Epithelial cell of proximal tubule (primary cell): ENCODE measurements at places on chromosomes 7 and 10.

DNA sequence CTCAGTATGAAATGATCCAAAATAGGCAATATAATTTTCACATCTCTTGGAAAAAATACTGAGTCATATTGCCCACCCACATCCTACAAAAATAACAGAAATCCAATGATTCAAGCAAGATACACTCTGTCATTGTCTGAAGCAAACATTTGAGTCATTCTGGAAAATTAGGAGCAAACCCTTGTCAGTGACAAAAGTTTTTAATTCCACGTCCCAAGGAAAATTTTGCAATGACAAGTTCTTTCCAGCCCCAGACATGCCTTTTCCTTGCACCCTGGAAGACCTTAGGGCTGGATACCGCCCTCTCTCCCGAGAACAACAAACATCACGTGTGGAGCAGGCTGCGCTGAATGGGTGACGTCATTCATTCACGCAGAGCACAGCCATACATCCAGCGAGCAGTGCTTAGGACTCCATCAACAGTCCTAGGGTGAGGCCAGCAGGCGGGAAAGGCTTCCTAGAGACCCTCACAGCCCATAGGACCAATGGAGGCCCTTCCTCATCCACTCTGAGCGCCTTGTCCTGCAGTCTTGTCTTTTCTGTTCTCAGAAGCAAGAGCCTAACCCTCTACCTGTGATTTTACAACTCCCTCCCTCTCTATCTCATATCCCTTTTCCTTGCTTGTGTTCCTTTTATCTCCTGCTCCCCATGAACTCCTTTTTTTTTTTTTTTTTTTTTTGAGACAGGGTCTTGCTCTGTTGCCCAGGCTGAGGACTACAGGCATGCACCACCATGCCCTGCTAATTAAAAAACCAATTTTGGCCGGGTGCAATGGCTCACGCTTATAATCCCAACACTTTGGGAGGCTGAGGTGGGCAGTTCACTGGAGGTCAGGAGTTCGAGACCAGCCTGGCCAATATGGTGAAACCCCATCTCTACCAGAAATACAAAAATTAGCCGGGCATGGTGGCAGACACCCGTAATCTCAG, 23.5 kb upstream of the KDM7A start:
- no peak for DNase-seq

DNA sequence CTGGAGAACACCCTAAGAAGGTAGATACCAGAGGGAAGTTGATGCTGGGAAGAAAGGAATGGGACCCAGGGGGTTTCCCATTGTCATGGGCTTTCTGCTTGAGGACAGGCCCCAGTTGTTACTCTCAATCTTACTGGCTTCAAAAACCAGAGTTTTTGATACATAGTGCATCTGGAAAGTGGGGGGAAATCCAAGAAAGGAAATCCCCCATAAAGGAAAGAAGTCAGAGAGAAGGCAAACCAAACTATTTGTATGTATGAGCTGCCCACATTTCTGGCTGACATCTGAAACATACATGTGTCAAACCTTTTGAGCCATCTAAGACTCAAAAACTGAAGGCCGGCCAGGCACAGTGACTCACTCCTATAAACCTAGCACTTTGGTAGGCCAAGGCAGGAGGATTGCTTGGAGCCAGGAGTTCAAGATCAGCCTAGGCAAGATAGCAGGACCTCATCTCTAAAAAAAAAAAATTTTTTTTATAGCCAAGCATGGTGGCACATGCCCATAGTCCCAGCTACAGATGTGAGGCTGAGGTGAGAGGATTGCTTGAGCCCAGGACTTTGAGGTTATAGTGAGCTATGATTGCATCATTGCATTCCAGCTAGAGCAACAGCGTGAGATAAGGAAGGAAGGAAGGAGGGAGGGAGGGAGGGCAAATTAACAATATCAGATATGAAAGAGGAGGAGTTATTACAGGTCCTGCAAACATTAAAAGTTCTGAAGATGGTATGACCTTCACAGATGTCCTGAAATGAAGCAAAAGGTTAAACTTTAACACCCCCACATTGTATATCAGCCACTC, 6.7 kb upstream of the COA1 start:
- DNase-seq = no peak

DNA sequence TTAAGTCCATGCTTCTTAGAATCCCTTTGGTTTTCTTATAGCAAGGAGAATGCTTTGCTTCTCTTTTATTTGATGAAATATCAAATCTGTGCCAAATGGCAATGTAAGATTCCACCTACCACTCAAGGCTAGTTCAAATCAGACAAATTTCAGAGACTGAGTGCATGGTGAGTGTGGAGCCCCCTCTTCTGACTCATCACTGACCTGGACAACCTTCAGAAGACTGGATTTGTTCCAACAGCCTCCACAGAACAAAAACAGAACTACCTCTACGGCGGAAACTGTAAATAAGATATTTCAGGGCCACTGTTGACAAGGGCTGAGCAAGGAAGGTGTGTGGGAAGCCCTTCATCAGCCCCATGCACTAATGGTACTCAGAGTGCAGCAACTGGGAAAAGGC, 21.1 kb downstream of the NCAPG2 start:
- no peak for DNase-seq

GRCh38 chr7:130494431-130494858, 2.6 kb downstream of the MEST start:
- DNase-seq = no peak

DNA sequence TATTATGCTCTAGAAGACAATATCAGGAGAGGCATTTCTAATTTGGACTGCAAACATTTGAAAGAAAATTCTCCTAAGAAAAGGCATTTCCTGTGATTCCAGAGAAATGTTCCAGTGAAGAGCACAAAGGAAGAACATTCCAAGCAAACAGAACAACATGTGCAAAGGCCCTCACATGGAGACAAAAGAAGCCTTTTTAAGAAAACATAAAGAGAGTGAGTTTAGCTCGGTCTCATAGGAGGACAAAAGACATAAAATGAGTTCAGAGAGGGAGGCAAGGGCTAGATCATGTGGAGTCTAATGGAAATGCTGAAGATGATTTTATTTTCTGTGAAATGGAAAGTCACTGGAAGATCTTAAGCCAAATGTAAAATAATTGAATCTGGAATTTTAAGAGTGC, 269.8 kb upstream of the HGF start:
- DNase-seq = no peak

GRCh38 chr10:17831341-17831740, 22.2 kb downstream of the MRC1 start:
- DNase-seq = no peak

GRCh38 chr7:135441791-135442190, 68.1 kb downstream of the CNOT4 start:
- no peak for DNase-seq

- no peak for DNase-seq
These were observed 769.3 kb downstream of the SORCS1 start for GRCh38 chr10:106395041-106395749.

- no peak for DNase-seq
These were observed 45.3 kb downstream of the RASGEF1A start for GRCh38 chr10:43221419-43222209.

GRCh38 chr7:105680505-105681187, 99.4 kb upstream of the EFCAB10 start:
- DNase-seq = no peak

DNA sequence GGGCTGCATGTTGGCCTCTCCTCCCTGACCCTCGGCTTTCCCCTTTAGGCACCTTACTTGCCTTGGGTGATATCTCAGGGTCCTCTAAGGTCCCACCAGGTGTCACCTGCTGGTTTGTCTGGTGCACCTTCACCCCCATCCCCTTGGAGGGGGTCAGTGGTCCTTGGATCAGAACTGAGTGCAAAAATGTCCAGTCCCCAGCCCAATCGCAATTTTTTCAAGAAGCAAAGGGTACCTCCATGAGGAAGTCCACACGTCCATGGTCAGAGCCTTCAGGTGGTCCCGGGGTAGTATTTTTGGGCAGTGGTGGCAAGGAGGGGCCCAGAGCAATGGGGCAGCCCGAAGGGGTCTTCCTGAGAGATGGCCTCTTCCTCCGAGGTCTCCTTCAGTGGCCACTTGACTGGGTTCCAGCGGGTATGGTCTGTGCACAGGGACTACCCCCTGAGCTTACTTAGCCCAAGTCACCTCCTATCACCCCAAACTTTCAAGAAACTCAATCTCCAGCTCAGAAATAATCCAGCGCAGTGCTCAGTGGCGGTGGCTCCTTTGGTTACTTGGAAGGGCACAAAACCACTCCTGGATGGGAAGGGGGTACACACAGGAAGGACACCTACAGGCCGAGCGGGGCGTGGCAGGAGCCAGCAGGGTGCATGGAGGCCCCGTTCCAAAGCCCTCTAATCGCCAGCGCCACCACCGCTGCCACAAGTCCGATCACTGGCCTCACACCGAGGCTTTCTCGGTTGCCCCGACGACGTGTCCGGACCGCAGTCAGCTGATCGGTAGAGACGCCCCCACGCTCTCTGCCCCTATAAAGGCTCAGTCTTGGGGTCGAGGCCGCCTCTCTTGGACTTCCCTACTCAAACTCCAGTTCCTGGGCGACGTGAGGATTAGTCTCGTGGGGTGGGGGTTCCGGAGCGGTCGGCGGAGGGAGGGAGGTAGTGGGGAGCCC, 4.5 kb downstream of the SAP25 start:
- DNase-seq = no peak

DNA sequence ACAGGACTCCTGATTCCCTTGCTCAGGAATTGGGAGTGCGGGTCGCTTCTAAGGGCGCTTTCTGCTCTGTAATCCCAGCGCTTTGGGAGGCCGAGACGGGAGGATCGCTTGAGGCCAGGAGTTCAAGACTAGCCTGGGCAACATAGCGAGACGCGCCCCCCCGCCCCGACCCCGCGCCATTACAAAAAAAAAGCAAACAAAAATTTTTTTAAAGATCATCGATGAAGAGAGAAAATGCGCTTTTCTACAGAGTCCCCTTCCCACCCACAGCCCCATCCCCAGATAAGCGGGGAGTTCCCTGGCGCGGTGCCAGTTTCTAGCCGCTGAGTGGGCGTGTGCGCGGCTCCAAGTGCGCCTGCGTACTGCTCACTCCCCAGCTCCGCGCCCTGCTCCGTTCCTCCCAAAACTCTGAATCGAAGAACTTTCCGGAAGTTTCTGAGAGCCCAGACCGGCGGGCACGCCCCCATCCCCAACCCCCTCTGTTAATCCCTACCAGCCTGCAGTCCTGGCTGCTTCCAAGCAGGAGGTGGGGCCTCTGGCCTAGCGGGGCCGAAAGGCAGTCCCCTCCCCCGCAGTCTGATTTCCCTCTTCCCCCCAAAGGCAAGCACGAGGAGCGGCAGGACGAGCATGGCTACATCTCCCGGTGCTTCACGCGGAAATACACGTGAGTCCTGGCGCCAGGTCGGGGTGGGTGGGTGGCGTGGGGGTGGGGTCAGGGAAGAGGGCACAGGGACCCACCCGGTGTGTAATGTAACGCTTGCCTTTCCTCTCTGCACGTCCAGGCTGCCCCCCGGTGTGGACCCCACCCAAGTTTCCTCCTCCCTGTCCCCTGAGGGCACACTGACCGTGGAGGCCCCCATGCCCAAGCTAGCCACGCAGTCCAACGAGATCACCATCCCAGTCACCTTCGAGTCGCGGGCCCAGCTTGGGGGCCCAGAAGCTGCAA, 1.0 kb downstream of the HSPB1 start:
- DNase-seq = no peak

DNA sequence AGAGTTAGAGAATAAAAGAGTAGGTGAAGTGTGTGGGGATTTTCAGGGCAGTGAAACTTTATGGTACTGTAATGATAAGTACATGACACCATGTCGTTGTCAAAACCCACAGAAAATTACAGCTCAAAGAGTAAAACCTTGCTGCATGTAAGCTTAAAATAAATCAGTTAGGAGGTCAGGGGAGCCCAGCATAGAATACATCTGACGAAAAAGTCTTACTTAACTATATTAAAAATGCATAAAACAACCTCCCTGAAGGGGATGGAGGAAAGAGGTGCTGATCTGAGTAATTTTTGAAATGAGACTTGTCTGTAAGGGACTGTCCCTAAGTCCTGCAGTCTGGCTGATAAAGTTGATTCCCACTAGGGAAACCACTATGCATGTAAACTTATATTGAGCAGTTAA, 49.8 kb upstream of the AKR1E2 start:
- no peak for DNase-seq

- no peak for DNase-seq
These were observed 119.0 kb upstream of the RHOBTB1 start for GRCh38 chr10:61063034-61063433.

GRCh38 chr10:30233186-30233959, 115.7 kb downstream of the MTPAP start:
- no peak for DNase-seq

DNA sequence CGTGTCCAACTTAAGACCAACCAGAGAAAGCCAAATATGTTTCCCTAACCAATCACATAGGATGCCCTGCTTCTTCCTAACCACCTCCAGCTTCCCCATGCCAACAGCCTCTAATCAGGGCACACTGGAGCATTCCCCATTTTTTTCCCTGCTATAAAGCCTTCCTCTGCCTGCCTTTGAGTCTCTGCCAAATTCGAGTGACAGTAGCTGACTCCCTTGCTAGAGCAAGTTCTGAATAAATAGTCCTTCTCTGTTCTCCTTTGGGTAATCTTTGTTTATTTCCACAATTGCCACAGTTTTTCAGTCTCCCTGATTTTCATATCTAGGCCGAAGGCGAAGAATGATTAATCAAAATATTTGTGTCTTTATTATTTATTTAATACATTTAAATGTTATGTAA, 96.7 kb downstream of the ANLN start:
- DNase-seq = no peak

DNA sequence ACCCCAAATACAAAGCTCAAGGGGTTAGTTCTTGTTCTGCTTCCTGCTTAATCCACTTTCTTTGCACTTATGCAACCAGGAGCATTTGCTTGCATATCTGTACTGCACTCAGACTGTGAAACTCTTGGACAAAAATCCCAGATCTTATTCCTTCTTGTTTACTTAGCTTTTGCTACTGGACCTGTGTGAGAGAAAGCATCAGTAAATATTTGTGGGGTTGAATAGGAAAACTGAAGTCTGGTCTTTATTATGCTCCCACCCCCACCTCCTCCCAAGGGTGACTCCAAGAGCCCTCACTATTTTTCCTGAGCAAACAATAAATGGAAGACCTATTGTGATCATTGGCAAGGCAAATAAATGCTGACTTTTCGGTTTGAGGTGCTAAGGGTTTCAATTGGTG, 57.1 kb upstream of the VSTM2A start:
- DNase-seq = no peak

GRCh38 chr10:103720964-103721335, 134.4 kb downstream of the SH3PXD2A start:
- DNase-seq = no peak

GRCh38 chr7:29044554-29044953, 86.4 kb upstream of the TRIL start:
- DNase-seq = no peak

- DNase-seq = no peak
These were observed 1.7 kb downstream of the CCDC172 start for GRCh38 chr10:116325987-116326386.

- no peak for DNase-seq
These were observed 119.0 kb upstream of the BET1 start for GRCh38 chr7:94123136-94123535.

GRCh38 chr7:88355011-88355410, 48.3 kb upstream of the STEAP4 start:
- DNase-seq = no peak

GRCh38 chr10:99340650-99341049, 11.5 kb downstream of the CNNM1 start:
- no peak for DNase-seq
